ENCODE measurements at places on chromosomes 7 and 10.

DNA sequence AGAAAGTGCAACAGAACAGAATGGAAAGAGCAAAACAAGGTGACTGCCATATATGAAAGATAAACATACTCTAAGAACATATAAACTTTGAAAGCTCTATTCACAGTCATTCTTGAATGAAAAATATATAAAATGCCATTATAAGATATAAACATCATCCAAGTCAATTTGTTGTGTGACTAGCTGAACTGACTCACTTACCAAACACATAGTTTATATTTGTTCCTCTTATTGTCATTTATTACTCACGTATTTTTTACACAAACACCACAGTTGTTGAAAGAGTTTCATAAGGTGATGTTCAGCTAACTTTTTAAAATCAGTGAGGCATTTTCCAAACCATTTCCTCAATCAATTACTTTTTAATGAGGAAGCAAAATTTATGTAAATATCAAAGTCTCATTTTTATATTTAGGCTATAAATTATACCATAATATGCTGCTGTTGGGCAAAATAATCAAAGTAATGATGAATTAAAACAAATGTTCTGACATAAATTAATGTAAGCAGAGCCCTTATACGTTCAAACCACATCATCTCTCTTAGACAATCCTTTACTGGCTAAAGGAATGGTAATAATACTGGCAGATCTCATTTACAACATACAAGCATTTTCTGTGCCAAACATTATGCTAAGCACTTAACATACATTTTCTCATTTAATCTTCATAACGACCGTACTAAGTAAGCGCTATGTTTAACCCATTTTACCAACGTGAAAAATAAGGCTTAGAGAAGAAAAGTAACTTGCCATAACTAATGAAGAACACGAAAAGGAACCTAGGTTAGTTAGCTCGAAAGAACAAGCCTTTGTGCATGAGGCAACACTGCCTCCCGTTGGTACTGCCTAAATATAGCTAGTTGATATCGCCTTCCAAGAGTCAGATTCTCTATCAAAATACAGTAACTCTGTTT, 7.3 kb downstream of the LRRN3 start:
- DNase-seq: peak; percentile 48

DNA sequence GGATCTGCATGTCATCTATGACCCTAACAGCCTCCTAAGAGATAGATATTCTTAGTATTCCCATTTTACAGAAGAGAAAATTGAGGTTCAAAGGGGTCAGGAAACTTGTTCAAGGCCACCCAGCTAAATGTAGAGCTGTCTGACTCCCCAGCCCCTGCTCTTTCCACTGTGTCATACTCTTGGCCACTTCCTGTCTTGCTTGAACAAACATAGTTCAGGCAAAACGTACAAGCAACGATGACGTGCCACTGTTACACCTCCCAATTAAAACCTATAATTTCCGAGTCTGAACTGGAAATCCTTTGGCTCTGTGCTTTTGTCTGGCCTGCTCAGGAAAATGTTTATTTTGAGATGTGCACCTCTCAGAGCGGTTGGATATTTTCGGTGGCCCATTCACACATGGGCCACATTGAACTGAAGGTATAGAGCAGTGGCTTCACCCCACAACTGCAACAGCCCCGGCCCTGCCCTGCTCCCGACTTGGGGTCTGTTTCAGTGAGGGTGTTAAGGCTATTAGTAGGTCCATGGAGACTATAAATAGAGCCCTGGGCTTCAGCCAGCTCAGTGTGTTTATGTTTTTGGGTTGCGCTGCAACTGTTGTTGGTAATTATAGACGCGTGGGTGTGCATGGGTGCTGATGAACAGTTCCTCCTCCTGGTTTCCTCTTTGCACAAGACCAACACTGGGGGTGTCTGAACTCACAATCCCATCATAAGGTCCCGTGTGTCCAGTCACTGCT, 172.3 kb upstream of the ADO start:
- DNase-seq: peak; percentile 58

DNA sequence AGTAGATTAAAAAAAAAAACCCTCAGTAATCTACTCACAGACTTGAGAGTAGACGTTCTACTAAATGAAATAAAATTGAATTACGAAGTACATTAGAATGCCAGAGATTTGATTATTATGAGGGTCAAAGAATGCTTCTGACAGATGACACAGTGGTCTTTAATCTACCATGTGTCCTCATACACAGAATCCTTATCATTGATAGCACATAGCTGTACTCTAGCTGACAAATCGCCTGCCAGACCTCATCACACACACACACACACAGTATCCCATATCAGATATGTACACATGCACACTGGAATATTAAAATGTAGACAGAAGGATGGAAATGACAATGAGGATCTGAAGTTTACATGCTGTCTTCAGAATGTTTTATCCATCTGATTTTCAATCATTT, 104.6 kb downstream of the SORCS1 start:
- no peak for DNase-seq

DNA sequence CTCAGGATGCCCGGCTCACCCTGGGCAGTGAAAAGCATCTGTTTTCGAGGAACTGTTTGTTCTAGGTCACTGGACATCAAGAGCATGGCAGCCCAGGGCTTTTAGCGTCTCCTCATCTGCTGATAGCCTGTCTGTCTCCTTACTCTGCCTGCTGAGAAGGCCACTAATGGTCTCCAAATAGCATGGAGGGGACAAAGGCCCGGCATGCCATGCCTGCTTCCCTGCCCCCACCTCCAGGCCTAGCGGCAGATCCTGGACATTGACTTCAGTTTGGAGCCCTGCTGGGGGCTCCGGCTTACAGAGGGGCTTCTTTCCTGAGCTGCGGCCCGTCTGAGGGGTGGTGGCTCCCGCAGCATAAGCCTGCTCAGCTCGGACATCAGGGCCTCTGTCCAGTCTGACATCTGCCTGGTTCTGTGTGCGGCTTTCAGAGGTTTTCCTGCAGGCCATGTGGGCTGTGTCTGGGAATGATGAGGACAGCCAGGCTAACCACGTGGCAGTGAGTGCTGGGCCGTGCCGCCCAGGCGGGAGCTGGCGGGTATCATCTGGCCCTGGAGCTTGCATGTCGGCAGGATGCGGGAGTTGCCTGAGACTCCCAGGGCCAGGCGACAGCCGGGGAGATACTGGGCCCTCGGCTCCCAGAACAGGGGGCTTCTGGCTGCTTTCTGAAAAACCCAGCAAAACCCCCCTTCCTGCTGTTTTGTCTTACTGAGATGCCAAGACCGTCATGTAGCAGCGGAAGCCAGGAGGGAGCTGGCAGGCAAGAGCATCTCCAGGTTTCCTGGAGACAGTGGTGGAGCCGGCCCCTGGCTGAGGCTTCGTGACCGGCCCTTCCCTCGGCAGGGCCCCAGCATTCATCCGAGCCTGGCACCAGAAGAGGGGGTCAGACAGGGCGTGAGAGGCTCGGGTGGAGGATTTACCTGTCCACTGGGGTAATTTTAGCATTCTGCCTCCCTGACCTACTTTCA, 9.2 kb downstream of the PFKFB3 start:
- no peak for DNase-seq

DNA sequence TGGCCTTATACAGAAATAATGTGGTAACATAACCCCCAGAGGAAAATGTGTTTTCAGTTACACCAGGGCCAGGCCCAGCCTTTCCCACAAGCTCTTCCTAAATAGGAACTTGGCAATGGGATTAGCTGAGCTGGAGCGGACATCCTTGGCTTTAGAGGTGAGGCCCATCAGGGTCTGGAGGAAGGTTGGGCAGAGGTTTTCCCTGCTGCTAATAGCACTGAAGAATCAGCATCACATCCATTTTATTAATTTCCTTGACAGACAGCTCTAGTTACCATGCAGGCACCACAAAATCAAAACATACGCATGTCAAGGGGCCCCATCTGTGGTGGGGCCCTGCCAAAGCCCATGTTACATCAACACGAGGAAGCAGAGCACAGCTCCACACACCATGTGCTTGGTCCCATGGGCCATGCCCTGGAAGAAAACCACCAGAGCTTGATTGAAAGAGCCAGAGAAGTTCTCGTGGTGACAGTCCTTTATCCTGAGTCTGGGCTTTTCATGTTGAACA, 566.6 kb downstream of the KCNMA1 start:
- DNase-seq: no peak

DNA sequence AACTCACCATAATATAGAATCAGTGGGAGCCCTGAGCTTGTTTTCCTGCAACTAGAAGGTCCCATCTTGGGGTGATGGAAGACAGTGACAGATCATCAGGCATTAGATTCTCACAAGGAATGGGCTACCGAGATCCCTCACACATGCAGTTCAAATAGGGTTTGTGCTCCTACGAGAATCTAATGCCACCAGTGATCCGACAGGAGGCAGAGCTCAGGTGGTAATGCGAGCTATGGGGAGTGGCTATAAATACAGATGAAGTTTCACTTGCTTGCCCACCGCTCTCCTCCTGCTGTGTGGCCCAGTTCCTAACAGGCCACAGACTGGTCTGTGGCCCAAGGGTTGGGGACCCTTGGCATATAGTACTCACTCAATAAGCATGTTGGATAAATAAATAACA, 93.4 kb downstream of the POU6F2 start:
- no peak for DNase-seq

- DNase-seq: no peak
These were observed 114.7 kb upstream of the ADCY1 start for GRCh38 chr7:45459476-45459875.

GRCh38 chr7:44537442-44537841, 3.7 kb downstream of the NPC1L1 start:
- DNase-seq: no peak

DNA sequence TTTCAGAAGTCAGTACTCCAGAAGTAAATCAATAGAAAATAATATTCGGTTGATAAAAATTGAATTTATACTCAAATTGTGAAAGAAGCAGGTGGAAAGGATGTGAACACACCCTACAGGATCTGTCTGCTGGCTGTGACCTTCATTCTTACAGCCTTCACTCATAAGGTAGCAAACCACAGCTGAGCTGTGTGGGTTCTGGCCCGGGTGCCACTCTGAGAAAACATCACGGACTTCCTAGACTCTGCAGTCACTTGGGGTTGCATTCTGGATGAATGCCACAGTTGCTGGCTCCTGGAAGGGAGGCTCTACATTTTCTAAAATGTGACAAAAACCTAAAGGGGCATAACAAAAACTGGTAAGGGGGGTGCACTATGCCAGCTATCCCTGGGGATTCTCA, 36.0 kb upstream of the ABLIM1 start:
- DNase-seq: no peak

- no peak for DNase-seq
These were observed 641.0 kb upstream of the NRP1 start for GRCh38 chr10:33975481-33975880.

- DNase-seq: no peak
These were observed 1.1 kb upstream of the ZNF503 start for GRCh38 chr10:75402486-75403143.

DNA sequence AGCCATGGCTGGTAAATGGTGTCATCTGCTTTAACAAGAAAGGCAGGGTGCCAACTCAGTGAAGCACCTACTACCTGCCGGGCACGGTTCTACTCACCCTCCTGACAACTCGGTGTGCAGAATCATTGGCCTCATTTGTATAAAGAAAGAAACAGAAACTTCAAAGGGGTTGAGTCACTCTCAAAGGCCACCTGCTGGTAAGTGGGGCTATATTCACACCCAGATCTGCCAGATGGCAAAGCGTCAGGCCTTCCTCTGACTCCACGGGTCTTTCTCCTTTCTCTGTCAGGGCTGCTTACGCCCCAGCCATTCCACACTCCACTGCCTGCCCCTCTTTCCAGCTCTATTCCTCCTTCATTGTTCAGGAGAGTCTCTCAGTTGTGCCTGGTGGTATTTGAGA, 309.2 kb downstream of the GFRA1 start:
- DNase-seq: no peak

Data from activated T-cell treated with anti-CD3 and anti-CD28 coated beads for 4 hours (primary cell).